ENCODE measurements at places on chromosomes 7 and 10.
A peak's percentile ranks its signal among the peaks of the same experiment; 100 is the strongest.

DNA sequence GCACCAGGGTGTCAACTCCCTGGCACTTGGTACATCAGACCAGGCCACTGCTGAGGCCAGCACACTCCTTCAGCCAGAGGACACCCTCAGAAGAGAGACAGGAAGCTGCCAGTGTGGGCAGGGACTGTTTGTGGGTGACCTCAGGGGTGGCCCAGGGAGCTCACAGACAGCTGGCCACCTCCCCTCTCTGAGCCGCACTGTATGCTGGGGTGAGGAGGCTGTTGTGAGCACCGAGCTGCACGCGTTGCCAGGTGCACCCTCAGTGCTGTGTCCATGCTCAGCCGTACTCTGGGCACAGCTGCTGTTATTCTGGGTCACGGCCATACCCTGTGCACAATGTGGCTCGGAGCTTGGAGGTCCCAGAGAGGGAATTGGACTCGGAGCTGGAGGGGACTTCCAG, 61.5 kb upstream of the NANOS1 start:
- no peak for DNase-seq

DNA sequence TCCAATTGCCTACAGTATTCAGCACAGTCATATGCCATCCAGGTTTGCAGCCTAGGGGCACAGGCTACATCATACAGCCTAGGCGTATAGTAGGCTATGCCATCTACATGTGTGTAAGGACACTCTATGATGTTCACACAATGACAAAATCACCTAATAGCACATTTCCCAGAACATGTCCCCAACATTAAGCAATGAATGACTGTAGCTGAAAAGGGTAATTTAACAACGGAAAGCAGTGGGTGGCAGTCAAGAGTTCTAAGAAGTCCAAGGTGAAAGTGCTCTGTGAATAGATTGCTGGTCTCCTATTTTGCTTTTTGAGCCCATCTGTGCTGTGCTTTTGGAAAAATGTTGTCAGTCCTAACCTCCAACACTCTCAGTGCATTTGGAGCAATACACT, 162.6 kb downstream of the KLF6 start:
- peak; percentile 28 for DNase-seq

- DNase-seq = peak; percentile 70
These were observed 40.4 kb downstream of the PROSER2 start for GRCh38 chr10:11863353-11864109.

DNA sequence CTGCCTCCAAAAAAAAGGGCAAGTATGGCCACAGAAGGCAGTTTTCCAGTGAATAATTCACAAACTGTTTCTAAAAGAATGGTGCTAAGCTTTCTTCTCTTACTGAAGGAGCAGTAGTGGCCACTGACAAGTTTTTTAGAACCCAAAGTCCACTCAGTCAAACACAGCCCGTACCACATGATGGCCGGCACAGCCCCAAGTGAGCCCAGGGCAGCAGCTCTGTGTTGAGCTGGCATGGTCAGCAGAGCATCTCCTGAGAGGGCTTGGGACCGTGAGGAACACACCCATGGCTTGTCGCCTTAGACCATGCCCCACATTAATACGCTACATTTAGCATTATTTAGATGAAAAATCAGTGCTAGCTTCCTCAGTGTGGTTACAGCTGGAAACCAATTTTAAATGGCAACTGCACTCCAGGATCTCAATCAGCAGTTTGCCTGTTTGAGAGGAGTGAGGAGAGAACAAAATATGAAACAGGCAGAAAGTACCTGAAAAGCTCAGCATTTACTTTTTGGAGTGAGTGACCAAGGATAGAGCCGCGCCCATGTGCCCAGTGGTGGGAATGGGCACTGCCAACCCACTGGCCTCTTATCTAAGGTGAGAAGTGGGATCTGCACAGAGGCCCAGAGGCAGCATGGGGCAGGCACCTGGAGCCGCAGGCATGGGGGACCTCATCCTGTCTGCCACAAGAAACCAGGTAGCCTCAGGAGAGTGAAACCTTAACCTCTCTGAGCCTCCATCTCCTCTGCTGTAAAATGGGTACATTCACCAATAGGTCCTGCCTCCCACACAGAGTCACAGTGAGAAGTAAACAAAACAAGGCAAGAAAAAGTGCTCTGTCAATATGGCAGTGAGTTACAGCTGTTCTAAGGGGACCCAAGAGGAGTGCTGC, 17.4 kb downstream of the PSAP start:
- no peak for DNase-seq

DNA sequence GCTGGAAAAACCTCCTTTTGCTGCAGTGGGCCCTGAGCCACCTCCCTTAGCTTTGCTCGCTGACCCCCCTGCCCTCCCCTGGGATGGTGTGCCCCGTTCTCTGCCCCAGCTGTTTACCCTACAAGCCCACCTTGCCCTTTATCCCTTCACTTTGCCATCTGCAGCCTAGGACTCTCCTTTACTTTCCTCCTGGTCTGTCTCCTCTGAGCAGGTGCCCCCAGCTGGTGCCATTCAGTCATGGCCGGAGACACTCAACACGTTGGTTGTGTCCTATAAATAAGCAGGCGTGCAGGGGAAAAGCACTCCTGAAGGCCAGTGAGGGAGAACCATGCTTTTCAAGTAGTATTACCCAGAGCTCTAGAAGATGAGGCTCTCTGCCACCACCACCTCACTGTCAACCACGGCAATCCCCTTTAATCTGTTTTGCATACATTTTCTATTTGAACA, 6.1 kb downstream of the RASSF4 start:
- DNase-seq = no peak

DNA sequence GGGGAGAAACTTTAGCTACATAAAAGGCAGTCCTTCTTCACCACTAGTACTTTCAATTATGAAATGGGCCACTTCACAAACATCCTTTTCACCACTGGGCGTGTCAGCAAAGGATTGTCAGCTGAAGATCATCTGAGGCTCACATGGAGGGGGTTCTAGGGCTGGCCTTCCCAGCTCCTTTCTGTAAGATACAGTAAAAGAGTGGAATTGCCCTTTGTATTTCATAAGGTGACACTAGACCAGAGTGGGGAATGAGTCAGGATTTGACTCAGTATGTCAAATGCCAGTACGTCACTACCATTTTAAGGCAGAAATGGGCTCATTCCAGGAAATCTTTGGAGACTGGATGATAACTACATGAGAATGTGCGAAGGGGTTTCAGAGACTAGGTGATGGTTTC, 21.2 kb upstream of the BLOC1S2 start:
- DNase-seq = no peak

DNA sequence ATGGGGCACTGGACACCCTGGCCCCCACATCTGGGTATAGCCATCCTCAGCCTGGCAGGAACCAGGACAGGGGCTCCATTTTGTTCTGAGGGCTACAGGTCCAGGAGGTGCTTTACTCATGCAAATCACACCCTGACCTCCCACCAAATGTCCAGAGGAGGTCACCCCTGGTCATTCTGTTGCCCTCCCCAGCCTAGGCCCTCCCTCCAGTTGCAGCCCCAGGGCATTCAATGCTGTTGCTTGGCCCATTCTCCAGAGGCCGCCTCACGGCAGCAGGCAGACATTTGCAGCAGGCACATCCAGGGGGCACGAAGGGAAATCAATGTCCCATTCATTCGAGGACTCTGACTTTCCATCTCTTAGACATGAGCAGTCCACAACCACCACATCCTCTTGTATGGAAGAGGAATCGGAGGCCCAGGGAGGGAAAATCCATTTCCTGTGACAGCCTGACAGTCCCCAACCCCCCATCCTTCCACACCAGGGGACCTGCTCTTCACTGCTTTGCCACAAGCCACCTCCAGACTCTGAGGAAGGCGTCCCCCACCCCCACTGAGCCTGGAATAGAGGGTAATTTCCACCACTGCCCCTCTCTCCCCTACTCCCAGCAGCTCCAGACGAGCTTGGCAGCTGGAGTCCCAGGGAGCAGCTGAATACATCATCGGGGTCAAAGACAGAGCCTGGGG, 76.2 kb upstream of the UNC5B start:
- DNase-seq = no peak

DNA sequence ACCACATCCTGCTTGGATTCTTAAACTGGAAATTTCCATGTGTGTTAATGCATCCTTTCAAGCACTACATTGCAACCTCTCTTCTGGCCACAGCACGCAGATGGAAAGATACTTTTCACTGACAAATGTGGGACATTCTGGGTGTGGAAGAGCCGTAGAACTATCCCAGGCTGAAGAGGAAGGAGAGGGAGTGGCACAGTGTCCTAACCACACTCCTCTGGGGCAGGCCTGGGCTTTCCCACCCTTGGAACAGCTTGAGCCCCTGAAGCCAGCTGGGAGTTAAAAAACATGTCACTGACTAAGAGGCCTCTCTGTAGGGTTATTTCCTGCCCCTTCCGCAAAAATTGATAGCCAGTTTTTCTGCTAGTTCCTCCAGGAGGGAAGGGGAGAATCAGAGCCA, 34.0 kb upstream of the DNMBP start:
- no peak for DNase-seq

GRCh38 chr7:76064208-76064970, 16.5 kb downstream of the MDH2 start:
- no peak for DNase-seq

GRCh38 chr7:140625908-140626868, 14.4 kb downstream of the DENND2A start:
- DNase-seq = no peak

DNA sequence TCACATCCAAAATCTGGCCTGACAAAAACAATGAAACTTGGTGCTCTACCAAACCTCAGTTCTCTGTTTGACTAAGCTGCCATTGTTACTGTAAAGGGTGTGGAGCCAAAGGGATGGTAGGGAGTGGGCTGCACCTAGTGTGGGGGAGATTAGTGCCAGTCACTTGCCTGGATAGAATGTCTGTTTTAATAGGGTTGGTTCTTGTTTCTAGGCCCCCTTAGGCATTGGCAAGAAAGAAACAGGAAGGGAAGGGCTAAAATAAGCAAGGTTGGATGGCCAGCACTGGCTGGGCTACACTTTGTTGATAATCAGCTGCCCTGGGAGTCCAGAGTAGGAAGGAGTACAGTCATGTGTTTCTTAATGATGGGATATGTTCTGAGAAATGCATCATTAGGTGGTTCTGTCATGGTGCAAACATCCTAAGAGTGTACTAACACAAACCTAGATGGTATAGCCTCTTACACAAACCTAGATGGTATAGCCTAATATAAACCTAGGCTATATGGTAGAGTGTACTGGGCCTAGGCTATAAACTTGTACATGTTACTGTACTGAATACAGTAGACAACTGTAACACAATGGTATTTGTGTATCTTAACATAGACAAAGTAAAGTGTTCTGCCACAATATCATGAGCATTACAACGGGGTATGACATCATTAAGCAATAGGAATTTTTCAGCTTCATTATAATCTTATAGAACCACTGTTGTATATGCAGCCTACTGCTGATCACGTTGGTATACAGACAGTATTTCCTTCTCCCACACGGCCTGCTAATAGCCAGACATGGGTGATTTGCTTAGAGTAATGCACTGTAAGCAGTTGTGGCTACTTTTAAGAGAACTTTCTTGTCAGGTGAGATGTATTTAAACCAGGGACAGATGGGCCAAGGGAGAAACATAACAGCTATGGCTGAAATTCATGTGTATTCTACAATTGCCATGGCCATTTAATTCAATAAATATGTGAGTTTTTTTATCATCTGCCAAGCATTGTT, 15.4 kb downstream of the BBIP1 start:
- no peak for DNase-seq

GRCh38 chr7:148084138-148084537, 506.4 kb upstream of the C7orf33 start:
- no peak for DNase-seq

- DNase-seq = no peak
These were observed 28.9 kb downstream of the NRF1 start for GRCh38 chr7:129640400-129640799.

DNA sequence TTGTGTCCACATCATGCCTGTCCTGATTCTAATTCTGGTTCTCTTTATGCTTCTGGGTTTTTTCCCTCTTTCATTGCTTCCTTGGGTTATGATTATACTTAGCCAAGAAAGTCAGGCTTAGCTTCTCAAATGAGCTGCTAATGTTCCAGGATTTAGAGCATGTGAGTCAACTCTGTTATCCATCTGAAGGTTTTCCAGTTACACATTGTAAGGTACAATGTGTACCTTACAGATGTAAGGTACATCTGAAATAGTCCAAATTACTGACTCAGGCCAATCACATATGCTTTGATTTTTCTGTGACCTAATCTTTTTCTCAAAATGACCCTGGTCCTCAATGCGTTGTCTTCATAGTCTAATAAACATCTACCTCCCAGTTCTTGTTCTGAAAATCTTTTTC, 13.3 kb upstream of the MIOS start:
- DNase-seq = no peak

DNA sequence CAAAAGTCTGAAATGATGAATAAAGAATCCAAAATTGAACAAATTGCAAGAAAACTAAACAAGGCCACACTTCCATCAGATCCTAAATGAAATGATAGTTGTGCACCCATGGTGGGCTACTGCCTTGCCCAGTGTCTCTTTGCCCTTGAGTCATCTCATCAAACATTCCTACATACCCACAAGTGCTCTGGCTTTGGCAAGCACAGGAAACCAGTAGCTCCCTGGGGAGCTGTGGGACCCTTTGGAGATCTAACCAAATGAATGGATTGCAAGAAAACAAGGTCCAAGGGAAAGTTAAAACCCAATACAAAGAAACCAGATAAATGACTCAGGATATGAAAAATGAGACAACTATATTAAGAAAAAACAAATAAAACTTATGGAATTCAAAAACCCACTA, 129.8 kb upstream of the TMEM229A start:
- DNase-seq = no peak

DNA sequence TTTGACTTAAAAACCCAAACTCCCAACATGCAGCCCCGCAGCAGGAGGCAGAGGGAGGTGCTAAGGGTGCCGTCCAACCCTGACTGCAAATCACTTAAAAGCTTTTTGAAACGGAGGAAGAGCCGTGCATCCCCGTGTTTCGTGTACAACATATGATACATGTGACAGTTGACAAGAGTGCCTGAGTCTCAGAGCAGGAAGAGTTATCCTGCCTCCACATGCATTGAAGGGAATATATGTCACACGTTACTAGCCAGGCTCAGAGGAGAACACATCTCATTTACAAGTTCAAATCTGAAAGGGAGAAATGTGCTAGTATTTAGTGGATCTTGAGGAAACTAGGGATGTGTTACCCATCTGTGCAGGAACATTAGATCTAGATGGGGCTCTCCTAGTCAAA, 69.9 kb downstream of the SDK1 start:
- DNase-seq = no peak

GRCh38 chr7:153084278-153084677, 324.7 kb downstream of the ACTR3B start:
- DNase-seq = no peak

DNA sequence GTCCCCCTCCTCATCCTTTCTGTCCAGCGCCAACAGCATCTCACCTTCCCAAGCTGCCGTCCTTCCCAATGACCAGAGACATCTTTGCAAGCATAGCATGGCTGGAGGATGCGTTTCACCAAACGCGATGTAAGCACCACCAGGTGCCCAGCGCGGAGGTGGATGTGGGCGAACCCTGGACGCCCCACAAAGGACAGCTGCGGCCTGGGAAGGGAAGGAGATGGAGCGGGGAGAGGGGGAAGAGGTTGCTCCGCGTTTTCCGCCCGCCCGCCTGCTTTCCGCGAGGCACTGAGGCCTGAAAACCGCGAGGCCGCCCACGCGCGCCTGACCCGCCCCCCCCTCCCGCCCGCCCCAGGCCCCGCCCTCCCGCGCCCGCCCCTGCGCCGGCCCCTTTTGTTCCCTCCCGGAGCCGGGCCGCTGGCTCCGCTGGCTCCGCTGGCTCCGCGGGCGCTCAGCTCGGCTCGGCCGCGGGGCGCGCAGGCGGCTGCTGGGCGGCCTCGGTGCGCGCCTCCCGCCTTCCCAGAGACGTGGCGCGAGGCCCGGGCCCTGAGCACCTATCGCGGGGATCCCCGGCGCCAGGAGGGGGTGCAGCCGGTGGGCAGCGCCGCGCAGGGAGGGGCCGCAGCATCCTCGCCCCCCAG, at the start of gene CLIP2:
Gene CLIP2, plus strand, starts transcription at position 390 of the 641 bp plus-strand sequence. CDS start 28,140 bp downstream, outside the sequence.
- DNase-seq = peak; percentile 77

- DNase-seq = no peak
These were observed 116.6 kb downstream of the RAB18 start for GRCh38 chr10:27620430-27621397.
